ENCODE measurements at places on chromosomes 1 and 21.
A peak's percentile ranks its signal among the peaks of the same experiment; 100 is the strongest.

DNA sequence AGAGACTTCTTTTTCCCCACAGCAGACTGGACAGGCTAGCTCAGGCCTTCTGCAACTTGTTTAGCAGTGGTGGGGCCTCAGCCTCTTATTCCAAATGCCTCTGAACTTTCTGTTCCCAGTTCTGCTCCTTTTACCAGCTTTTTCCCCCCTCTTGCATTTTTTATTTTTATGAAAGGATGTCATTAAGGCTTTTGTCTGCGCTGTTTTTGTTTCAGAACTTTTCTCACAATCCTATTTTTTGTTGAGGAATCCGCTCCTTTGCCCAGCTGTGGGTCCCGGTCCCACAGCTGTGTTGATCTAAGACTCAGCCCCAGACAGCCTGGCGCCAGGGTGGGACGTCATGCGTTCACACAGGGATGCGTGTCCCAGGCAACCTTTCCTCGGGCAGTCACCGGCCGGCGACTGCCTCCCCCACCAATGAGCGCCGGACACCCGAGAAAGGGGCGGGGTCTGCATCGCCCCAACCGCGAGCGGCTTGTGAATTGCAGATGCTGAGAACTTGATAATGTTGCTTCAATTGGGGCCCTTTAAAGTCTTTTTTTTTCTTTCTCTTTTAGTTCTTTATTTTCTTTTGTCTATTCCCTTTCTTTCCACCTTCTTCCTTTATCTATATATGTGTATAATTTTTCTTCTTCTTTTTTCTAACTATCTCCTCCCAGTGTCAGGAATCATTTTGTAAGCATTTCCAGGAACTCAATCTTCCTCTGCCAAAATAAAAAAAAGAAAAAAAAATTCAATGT lies 3.0 kb upstream of the ID3 start:
- peak; percentile 92 for DNase-seq

GRCh38 chr1:62346886-62347285 lies 27.7 kb upstream of the KANK4 start:
- DNase-seq = no peak

- DNase-seq = no peak
Measured at GRCh38 chr1:67723620-67724019, 38.6 kb downstream of the GADD45A start.

- no peak for DNase-seq
Measured at GRCh38 chr1:224641030-224641429, 24.9 kb downstream of the CNIH3 start.

DNA sequence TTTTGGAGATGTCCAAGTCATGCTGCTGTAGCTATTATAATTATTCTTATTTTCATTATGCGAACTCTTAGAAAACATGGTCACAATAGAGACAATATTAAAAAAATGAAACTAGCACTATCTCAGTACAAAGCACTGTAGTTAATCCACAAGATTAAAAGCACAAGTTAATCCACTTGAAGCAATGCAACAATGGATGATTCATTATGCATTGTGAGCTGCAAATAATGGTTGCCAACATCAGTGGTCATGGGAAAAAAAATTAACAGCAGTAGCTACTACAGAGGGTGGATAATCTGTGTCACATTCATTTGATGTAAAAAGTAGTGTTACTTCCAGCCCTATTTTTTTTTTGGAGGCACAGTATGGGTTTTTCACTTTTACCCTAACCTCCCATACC lies 56.7 kb downstream of the DPT start:
- DNase-seq = no peak

DNA sequence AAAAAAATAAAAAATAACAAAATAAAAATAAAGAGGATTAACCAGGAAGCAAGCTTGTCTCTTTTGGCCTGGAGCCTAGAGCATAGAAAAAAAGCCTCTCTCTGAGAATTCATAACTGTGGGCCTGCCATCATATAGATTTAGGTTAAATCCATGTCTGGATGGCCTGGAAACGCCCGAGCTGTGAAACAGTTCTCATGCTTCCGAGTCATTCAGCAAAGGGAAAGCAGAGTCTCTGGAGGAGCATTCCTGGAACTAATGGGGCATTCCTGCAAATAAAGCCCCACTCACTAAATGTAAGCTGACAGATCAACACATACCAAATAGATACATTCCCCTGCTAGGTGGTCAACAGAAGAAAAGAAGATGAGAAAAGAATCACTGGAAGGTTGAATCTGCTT lies 75.8 kb upstream of the GNG4 start:
- DNase-seq = no peak

GRCh38 chr1:209675565-209676154 lies 448 bp downstream of the G0S2 start:
- no peak for DNase-seq

DNA sequence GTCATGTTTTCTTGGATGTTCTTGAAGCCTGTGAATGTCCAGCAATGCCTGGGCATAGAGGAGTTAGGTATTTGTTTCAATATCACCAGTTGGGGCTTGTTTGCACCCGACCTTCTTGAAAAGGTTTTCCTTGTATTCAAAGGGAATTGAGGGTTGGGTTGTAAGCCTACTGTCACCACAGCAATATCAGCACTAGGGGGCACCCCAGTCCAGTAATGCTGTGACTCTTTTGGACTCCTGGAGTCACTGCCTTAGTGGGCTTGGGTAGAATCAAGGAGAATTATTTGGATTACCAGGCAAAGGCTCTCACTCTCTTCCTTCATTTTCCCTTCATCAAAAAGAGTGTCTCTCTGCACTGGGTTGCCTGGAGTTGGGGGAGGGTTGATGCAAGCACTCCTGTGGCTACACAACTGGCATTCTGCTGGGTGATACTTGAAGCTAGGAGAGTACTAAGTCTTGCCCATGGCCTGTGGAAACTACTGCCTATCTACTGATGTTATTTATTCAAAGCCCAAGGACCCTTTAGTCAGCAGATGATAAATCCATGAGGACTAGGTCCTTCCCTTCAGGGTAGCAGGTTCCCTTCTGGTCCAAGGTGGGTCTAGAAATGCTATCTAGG lies 34.5 kb downstream of the OR10R2 start:
- no peak for DNase-seq
